Foreskin keratinocyte (primary cell): ENCODE measurements at places on chromosomes 3 and 15.

DNA sequence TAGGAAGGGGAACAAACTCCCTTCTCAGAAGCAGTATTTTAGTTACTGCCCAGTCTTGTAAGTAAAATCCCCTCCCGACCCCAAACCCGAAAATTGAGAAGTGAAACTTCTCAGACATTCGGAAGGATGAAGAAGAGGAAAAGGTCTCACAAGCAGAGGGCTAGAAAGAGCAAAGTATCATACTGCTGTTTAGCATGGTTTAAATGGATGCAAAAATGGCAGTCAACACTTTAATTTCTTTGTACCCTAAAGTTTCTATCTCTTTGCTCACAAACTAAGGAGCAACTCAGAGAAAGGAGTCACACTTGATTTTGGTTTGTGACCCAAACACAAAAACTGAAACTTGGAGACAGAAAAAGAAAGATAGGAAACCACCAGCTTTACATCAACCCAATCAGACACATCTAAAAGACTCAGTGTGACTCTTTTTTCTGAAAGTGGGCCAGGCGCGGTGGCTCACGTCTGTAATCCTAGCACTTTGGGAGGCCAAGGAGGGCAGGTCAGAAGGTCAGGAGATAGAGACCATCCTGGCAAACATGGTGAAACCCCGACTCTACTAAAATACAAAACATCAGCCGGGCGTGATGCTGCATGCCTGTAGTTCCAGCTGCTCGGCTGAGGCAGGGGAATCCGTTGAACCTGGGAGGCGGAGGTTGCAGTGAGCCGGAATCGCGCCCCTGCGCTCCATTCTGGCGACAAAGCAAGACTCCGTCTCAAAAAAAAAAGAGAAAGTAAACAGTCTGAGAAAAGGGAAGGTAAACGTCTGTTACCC is 63.2 kb upstream of the ATP11B start:
- DNase-seq, result peak; percentile 11

DNA sequence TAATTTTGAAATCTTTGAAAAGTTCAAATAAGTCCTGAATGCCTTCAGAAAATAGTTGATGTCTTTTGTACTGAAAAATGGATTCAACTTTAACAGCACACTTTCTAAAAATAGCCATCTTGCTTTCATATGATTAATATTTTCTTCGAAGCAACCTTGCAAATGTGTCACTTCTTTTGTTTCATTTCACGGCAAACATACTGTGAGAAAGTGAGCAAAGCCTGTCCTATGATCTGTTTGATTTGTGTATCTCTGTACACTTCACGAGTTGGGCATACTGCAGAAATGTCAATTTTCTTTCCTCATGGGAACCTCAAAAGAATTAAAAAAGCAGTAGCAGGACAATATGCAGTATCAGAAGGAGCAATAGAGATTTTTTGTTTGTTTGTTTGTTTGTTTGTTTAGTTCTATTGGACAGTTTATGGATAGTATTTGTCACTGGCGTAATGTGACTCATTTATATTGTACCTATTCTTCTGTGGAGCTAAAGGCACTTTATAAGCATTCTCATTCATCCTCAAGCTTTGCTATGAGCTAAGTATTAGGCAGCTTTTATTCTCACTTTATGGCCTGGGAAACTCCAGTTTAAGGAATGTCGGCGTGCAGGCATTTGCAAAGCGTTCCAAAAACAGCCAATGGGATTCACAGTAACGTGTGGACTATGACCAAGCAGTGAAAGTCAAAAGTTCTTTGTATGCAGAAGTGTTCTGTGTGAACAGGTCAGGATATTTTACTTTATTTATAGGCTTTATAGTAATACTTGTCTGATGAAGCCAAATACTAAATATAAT is 572.0 kb downstream of the NAALADL2 start:
- peak; percentile 69 for DNase-seq

- no peak for DNase-seq
These were observed 71.9 kb downstream of the CADPS start for GRCh38 chr3:62803276-62803675.

DNA sequence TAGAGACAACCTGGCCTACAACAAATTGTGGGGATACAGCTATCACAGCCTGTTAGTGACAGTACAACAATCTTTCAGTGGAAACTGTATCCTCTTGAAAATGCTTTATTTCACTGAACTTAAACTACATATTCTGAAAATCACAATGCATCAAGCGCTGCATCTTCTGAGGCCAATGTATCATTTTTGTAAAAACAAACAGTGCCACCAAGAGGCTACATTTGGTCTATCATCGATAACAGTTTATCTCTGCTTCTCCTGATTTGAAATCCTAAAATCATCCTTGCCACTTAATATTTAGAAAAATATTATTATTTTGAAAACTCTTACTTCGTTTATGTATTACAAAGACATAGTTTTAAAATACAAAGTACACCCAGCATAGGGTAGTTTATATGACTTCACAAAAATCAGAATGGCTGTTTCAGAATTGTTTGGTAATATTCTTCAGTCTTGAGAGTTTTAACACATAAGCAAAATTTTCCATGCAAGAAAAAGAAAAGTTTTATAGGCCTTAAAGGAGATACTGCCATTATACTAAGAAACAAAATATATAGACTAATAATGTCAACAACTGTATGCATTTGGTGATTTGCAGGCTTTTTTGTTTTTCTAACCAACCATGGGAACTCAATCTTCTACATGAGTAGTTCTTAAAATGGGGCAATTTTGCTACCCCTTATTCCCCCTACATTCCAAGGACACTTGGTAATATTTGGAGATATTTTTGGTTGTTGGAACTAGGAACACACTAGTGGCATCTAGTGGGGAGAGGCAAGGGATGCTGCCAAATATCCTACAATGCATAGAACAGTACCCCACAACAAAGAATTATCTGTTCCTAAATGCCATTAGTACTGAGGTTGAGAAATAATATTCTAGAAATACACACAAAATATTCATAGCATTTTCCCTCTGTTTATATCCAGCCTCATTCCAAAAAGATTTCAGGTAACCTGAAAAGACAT is 42.3 kb downstream of the WDR72 start:
- no peak for DNase-seq

DNA sequence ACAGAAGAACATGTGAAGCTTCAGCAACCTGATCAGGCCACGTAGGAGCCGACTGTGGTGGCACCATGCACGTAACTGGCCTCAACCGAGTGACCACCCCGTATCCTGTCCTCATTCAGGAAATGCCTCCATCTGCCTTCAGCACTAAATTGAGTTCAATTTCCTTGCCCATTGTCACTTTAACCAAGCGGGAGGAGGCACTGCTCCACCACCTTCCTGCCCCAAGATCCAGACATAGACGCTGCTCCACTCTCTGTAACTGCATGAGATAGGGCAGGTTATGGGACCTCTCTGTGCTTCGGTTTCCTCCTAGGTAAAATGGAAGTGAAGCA is 80.1 kb upstream of the POMGNT2 start:
- no peak for DNase-seq

- peak; percentile 19 for DNase-seq
These were observed 109.1 kb downstream of the COL6A6 start for GRCh38 chr3:130626049-130626448.
